ENCODE measurements at places on chromosomes 16 and 17.

DNA sequence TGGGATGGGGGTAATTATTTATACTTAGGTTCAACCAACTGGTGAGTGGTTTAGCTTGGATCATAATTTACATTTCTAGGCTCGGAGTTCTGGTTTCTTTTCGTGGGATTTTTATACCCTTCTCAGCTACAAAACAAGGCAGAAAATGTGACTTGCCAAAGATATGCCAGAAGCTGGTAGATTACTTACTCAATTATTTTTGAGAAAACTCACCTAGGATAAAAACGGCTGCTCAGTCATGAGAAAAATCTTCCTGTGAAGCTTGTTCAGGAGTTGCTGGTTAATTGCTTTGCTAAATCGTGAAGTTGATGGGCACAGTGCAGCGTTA lies 1.1 kb downstream of the NDEL1 start:
- DNase-seq: no peak

GRCh38 chr16:921321-921905 lies 49.4 kb downstream of the LMF1 start:
- no peak for DNase-seq

GRCh38 chr17:77602062-77602746 lies 356.3 kb upstream of the TNRC6C start:
- no peak for DNase-seq

GRCh38 chr17:28177351-28177750 lies 134.9 kb downstream of the NLK start:
- DNase-seq: no peak

GRCh38 chr16:57628008-57628781 lies at the start of gene ADGRG1:
ADGRG1 (plus strand) TSS chr16:57628630; CDS start chr16:57650288, 21,658 bp downstream.
- DNase-seq: no peak

GRCh38 chr17:57551321-57552079 lies 193.6 kb downstream of the CCDC182 start:
- no peak for DNase-seq

- DNase-seq: no peak
Measured at GRCh38 chr16:85600530-85601271, 12.4 kb upstream of the GSE1 start.

- no peak for DNase-seq
Measured at GRCh38 chr16:74723256-74723655, 22.6 kb upstream of the MLKL start.

- DNase-seq: no peak
Measured at GRCh38 chr17:79154951-79155585, 80.4 kb downstream of the ENGASE start.

- no peak for DNase-seq
Measured at GRCh38 chr17:1273492-1274244, 3.4 kb downstream of the BHLHA9 start.

- DNase-seq: no peak
Measured at GRCh38 chr17:45302649-45303173, 14.1 kb downstream of the MAP3K14 start.

- no peak for DNase-seq
Measured at GRCh38 chr16:89175280-89176146, 4.0 kb downstream of the CDH15 start.

GRCh38 chr17:28391401-28391800 lies 14.6 kb downstream of the SLC46A1 start:
- no peak for DNase-seq

- no peak for DNase-seq
Measured at GRCh38 chr16:68416057-68417046, 32.0 kb downstream of the SMPD3 start.

DNA sequence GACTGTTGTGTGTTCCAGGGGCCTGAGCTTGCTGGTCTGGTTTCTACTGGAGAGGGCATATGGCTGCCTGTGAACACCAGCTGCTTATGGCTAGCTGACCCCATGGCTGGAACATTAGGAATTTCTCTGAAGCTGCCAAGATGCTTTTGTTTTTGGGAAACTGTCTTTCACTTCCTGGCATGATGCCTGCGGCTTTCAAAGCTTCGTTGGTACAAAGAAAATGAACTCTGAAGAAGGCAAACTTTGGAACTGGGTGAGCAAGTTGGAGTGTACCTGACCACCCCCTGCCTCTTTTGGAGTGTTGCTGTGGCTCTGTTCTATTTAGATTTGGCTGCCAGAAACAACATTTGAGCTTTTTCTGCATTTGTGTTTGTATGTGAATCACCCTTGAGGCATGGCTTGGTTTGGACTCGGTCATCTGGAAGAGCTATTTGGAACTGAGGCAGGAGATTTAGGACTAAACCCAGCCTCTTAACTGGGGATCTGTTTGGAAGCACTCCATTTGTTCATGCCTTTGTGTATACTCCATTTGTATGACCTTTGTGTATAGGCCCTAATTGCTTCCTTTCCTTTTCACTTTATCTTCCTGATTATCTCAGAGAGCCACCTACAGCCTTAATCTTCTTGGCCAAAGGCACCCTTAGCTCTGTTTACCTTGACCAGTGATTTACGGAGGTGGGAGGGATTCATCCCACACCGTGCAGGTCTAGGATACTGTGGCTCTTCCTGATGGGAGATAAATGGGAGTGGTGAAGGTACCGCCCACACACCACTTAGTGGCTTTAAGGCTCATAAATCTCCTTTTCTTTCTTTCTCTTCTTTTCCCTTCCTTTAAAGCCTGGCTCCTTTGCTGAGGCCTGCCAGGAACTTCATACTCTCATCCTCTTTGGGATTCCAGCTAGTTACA lies 7.3 kb upstream of the CPHXL start:
- DNase-seq: no peak

DNA sequence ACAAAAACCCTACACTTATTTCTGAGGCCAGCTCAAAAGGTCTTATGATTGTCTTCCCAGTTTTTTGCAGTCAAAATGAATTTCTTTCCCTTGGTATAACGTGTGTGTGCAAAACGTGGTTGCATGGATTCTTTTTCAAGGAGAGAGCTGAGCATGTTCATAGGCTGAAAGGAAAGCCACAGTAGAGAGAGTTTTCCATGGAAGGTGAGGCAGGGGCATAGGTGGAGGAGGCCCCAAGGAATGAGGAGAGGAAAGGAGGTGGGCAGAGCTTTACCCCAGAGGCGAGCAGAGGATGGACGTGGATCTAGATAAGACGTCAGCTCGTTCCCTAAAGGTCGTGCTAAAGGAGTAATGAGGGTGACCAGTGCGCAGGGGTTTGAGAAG lies 22.8 kb downstream of the TRPV2 start:
- no peak for DNase-seq

- DNase-seq: no peak
Measured at GRCh38 chr16:28526201-28527099, 12.3 kb downstream of the NUPR1 start.

- no peak for DNase-seq
Measured at GRCh38 chr17:82590216-82590615, 58.0 kb downstream of the WDR45B start.

DNA sequence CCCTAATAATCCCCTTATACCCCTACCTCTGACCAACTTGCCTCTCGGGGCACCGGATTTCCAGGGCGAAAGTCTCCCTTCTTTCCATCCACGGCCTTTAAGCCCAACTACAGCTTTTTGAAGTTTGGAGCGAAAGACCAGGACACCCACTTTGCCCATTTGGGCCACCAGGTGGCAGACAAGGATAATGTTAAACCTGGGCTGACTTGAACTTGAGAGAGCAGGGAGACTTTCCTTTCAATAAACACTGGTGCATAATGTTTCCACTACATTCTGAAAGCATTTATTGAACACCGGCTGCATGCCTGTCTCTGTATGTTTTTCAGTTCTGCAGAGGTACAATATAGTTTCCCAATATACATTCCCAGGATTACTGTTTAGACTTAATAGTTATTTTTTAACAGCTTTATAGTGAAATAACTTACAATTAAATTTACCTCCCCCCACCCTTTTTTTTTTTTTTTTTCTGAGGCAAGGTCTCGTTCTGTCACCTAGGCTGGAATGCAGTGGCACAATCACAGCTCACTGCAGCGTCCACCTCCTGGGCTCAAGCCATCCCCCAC lies 6.9 kb upstream of the CES3 start:
- DNase-seq: peak; percentile 59

Measured in stimulated activated CD8-positive, alpha-beta memory T cell treated with anti-CD3 and anti-CD28 coated beads, Interleukin-12 subunit alpha, Interleukin-12 subunit beta, amount 100 ng/mL, for 1 hour (primary cell).